Brain pericyte (primary cell): ENCODE measurements at places on chromosomes 3 and 15.
A peak's percentile ranks its signal among the peaks of the same experiment; 100 is the strongest.

- DNase-seq: no peak
Measured at GRCh38 chr3:59595830-59596229, 546.0 kb upstream of the CFAP20DC start.

DNA sequence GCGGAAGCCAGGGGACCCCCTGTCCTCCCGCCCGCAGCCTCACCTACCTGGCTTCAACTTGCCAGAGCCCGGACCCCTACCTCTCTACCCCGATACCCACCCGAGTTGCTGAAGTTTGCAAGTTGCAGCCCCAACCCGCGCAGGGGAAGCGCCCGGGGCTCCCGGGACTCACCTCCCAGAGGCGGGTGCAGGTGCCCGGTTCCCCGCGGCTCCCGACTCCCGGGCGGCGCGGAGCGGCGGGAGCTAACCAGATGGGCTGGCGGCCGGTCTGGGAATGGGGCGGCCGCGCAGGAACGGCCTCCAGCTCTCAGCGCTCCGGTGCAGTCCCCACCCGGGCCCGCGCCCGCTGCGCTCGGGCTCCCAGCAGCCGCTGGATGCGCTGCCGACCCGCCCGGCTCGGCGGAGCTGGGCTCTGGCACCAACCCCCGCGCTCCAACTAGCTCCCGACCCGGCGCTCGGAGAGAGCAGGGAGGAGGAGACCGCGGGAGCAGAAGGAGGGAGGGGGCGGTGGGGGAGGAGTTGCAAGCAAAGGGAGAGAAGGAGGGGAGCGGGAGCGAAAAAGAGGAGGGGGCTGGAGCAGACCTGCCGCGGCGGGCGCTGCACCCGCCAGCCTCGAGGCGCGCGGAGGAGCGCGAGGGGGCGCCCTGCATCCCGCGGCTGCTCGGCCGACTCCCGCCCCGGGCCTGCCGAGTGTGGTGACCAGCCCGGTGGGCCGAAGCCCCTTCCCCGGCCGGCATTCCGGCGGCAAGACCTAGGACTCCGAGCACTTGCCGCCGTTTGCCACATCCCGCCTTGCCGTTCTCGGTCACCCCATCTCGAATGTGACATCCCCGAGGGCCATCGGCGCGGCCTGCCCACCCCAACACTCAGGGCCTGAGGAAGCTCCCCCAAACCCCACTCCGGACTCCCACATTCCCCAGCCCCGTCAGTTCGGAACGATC, at the start of gene SEMA5B:
Gene SEMA5B, minus strand, starts transcription at position 472 of the 941 bp plus-strand sequence. CDS start 66,500 bp downstream, outside the sequence.
- no peak for DNase-seq

- DNase-seq: no peak
Measured at GRCh38 chr3:33537133-33537532, 96.9 kb upstream of the UBP1 start.

DNA sequence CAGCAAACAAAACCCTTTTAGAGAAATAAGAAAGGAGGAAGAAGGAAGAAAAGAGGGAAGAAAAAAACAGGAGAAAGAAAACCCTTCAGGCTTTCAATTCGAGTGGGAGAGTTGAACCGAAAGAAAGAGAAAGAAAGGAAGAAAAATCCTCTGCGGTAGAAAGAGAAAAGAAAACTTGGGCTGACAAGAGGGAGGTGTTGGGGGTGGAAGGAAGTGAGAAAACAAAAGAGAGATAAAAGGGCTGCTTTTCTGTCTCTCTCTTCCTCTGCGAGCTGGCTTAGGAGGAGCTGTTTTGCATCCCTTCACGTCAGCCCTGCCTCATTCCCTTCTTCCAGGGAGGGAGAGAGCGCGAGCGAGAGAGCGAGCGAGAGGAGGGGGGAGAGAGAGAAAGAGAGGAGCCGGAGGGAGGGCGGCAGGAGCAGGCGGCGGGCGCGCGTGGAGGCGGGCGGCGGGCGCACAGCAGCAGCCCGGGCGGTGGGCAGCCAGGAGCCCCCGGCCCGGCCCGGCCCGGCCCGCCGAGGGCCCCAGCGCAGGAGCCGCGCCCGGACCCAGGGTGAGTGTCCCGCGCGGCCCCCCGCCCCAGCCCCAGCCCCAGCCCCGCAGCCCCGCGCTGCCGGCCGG, at the start of gene ZNF710:
Gene ZNF710, plus strand, starts transcription at position 263 of the 621 bp plus-strand sequence. CDS start 65,814 bp downstream, outside the sequence.
- no peak for DNase-seq

- no peak for DNase-seq
Measured at GRCh38 chr3:141436180-141436579, 50.6 kb upstream of the RASA2 start.

- no peak for DNase-seq
Measured at GRCh38 chr15:70182858-70183695, 85.4 kb upstream of the TLE3 start.

DNA sequence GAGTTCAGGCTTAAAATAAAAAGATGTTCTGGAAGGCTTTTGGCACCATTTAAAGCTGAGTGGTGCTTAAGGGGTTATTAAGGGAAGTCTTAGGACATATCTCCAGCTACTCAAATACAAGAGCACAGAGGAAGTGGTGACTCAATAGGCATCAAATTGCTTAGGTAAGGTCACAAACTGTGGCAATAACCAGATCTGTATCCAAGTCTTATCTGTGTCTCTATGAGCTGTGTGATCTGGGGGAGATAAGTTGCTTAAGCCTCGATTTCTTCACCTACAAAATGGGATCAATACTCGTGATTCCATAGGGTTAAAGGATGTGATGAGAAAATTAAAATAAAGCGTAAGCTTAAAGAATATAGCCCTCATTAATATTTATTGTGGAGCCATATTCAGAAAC, 7.6 kb downstream of the HDC start:
- DNase-seq: no peak

GRCh38 chr15:63000706-63001105, 41.8 kb upstream of the TPM1 start:
- DNase-seq: no peak

- peak; percentile 8 for DNase-seq
Measured at GRCh38 chr3:164332831-164333802, 745.2 kb downstream of the SI start.

DNA sequence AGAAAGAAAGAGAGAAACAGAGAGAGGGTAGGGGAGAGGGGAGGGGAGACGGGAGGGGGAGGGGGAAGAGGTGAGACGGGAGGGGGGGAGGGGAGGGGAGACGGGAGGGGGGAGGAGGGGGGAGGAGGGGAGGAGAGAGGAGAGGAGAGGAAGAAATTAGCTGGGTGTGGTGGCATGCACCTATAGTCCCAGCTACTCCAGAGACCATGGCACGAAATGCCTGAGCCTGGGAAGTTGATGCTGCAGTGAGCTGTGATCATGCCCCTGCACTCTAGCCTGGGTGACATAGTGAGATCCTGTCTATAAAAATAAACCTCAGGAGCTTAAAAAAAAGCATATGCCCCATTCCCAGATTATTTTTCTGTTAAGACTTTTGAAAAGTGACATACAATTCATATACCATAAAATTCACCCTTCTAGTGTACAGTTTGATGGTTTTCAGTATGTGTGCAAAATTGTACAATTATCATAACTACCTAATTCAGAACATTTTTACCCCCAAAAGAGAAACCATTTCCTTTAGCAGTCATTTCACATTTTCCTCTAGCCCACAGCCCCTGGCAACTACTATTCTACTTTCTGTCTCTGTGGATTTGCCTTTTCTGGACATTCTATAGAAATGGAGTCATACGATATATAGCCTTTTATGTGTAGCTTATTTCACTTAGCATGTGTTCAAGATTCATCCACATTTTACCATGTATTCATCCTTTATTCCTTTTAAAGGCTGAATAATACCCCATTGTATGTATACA, 699.6 kb downstream of the FHIT start:
- no peak for DNase-seq

DNA sequence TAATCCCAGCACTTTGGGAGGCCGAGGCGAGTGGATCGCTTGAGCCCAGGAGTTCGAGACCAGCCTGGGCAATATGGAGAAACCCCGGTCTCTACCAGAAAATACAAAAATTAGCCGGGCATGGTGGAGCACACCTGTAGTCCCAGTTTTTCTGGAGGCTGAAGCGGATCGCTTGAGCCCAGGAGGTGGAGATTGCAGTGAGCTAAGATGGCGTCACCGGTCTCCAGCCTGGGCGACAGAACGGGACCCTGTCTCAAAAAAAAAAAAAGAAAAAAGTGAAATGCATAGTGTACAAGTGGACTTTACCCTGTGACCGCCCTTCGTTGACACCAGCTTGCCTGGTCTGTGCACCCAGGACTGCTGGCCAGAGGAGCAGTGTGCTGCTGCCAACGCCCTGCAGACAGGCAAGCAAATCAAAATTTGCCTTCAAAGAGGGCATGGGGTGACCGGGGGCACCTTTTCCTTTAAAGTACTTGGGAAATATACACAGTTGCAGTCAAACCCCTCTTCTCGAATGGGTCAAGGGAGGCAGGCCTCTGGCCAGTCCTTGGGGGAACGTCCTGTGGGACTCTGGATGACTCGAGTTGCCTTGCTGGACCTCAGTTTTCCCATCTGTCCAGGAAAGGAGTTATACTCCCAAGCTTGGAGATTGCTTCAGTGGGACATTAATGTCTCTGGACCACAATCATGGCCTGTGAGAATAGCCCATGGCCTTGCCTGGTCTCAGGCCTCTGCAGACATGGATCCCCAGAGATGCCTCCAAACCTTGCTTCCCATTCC, 1.0 kb downstream of the XYLB start:
- DNase-seq: no peak

- DNase-seq: no peak
Measured at GRCh38 chr3:41115069-41115468, 84.2 kb upstream of the CTNNB1 start.

DNA sequence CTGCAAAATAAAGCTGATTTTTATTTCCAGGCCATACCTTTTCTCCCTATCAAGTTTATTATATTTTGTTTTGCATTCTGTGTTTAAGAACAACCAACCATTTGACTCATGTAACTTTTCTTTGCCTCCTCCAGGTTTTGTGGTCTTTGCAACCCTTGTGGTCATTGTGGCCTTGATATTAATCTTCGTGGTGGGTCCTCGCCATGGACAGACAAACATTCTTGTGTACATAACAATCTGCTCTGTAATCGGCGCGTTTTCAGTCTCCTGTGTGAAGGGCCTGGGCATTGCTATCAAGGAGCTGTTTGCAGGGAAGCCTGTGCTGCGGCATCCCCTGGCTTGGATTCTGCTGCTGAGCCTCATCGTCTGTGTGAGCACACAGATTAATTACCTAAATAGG, 27.6 kb downstream of the NIPA2 start:
- no peak for DNase-seq

DNA sequence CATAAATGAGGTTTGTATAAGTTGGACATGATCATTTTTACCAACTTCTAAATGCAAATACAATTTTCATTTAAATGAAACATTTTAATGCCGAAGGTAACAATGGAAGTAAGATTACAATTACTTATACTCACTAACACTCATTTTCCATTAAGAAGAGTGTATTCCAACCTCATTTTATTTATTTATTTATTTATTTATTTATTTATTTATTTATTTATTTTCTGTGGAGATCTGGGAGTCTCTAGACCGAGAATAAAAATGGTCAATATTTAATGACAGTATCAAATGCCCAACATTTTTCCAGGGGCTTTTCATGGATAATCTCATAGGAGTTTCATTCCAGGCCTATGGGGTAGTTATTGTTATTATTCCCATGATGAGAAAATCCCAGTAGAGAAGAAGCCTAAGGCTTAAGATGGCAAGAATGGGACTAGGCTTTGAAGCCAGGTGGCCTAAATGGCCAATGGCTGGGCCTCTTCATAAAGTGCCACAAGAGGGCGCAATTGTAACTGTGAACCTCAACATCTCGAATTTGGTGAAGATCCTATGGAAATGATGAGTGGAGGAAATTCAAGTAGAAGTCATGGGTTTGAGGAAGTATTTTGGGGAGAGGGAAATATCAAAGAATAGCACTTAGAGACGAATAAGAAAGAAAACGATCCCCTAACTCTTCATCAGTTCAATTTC, 21.3 kb downstream of the VGLL3 start:
- no peak for DNase-seq

DNA sequence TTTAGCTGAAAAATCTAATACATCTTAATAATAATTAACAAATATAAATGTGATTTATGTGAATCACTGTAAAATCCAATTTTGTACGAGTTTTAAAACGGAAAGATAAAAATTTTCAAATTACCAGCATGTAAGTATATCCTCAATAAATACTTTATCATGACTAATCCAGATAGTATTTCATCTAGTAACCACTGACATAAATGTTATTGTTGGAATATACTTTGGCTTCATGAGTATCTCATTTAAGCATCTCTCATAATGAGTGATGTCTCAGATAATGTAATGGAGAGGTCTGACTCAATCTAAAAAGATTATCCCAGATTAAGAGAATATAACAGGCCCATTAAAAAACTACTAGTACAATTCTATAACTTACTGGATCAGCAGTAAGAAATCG, 216.3 kb downstream of the STAG1 start:
- no peak for DNase-seq

DNA sequence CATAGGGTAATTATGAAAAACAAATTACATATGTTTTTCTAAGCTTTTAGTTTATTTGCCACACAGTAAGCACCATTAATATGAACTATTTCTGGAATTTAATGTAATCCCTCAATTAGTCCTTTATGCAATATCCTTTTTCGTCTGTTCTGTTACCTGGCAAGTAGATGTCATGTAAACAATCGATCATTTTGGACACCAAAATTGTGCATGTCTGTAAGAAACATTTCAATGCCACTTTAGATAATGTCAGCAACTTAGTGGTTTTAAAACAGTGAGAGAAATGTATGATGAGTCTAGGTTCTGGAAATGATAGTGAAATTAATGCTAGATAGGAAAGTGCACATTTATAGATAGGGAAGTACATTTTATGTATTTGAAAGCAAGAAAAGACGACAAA, 986.6 kb downstream of the ZPLD1 start:
- DNase-seq: no peak

- DNase-seq: no peak
Measured at GRCh38 chr3:22236490-22237270, 485.7 kb upstream of the ZNF385D start.

DNA sequence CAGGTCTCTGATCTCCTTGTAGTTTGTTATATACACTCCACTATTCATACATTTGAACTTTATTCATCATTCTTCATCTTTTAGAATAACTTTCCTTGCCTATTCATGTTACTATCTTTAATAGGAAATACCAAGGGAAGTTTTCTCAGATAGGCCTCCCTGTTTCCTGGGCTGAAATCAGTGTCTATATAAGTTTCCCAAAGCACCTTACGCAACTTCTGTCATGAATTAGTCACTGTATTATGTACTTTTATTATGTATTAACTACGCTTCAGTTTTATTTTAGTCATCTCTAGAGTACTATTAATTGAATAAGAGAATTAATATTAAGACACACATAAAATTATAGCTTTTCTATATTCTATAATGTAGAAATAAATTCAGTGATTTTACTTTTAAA, 1481.5 kb downstream of the OTOL1 start:
- no peak for DNase-seq
